Esophagus squamous epithelium (tissue), 5 donors: ENCODE measurements at places on chromosomes 12 and 14.

- no peak for DNase-seq
Measured at GRCh38 chr12:114131824-114132223, 165.7 kb upstream of the RBM19 start.

- DNase-seq = no peak
Measured at GRCh38 chr14:99141236-99141635, 130.8 kb downstream of the BCL11B start.

- DNase-seq = no peak
Measured at GRCh38 chr12:98533723-98534251, 18.4 kb downstream of the TMPO start.

GRCh38 chr12:78864403-78864869 lies at the start of gene SYT1:
Gene SYT1 (plus strand): TSS chr12:78864774.
- DNase-seq = no peak

DNA sequence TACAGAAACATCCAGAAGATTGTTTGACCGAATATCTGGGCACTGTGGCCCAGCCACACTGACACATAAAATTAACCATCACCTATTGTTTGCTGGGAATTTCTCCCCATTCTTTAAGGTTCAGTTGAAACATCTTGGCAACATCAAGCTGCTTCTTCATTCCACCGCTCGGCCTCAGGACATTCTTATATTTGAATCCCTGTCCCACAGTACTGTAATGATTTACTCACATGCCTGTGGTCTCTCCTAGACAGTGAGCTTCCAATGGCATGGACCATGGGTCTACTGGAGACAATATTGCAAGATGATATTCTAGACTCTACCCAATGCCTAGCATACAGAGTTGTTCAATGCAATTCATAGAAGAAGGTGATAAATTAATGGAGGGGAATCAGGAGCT lies 56.1 kb downstream of the EMP1 start:
- no peak for DNase-seq

DNA sequence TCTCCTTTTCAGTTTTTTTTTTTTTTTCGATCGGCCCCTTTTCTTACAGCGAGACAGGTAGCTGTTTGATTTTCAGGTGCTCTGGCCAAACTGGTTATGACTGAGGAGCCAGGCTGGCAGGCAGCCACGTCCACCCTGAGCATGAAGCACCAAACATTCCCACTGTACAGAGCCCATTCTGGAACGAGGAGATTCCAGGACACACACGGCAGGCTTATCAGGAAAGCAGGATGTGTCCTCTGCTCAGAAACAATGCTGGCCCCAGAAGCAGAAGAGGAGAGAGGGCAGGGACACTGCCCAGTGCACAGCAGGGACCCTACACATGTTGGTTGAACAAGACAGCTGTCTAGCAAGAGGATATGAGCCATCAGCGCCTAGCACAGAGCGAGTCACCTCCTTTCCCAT lies 3.7 kb upstream of the KRT2 start:
- no peak for DNase-seq

DNA sequence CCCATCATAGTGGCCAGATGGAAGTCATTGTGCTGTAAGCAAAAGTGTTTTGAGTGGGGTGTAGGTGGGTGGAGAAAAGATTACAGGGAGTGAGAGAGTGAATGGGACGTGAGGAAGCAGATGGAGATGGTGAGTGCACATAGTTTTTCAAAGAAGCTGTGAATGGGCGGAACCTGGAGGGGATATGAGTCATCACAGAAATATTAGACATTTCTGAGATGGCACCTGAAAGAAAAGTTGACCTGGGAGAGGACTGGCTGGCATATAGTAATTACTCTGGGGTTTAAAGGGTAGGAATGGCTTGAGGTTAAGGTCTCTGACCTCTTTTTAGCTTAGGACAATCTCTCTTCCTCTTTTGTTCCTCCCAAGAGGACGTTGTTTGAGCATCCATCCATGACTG lies 50.5 kb downstream of the ANO4 start:
- no peak for DNase-seq

DNA sequence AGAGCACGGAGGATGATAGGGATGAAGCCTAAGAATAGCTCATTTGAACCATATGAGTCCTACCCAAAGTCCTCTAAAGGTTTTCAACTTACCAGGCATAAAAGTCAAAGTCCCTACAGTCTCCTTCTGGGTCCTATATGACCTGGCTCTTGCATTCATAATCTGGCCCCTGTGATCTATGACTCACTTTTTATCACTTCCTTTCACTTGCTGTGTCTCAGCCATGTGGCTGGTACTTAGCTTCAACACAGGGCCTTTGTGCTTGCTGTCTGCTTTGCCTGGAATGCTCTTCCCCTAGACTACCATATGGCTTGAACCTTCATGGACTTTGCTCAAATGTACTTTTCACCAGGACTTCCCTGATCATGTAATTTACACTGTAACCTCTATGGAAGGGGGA lies 137.6 kb upstream of the TMTC1 start:
- DNase-seq = no peak

- no peak for DNase-seq
Measured at GRCh38 chr12:1815814-1816729, 4.3 kb upstream of the LRTM2 start.

DNA sequence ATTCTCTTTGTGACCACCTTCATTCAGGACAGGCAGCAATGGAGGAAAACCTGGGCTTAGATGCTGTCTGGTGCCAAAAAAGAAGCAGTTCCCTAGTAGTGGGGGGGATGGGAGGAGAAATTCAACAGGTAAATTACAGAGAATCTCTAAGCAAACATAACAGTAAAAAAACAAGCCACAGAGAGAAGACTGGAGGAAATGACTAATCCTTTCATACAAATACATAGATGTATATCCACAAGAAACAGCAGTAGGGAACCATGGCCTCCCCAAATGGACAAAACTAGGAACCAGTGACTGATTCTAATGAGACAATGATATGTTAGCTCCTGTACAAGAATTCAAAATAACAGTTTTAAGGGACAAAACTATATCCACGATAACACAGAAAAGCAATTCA lies 513.0 kb downstream of the NAV3 start:
- DNase-seq = no peak

DNA sequence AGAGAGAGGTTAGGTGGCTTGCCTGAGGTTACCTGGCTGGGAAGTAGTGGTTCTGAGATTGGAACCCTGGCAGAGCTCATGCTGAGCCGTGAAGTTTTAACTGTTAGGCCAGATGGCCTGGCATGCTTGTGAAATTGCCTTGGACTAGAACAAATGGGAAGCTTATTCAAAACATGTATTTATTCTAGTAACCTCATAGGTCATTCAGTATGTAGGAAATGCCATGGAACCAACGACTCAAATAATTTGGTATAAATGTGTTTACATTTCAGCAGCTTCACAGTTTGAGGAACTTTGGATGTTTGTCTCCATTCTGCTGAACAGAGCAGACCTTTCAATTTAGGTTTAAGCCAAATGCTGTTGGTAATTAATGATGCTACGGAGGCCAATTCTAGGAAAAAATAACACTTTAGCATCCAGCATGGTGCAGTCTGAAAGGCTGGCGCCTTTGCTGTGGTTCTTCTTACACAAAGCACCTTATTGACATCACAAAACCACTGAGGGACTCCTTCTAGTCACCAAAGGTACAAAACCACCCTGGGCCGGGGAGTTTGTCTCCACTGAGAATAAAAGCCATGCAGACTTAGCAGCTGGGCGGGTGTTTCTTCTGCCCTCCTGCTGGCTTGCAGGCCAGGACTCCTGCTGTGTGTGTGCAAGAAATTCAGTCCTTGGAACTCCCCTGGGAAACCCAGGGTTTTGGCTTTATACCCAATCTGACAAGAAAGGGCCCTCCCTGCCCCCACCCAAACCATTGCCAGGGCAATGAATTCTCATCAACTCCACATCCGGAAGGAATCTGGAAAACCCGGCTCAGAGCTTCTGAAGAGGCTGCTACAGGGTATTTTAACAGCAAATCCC lies 64.2 kb downstream of the ELK3 start:
- DNase-seq = no peak

- DNase-seq = no peak
Measured at GRCh38 chr14:89382901-89383845, 33.9 kb downstream of the FOXN3 start.

- no peak for DNase-seq
Measured at GRCh38 chr12:128994856-128995255, 141.6 kb downstream of the GLT1D1 start.

DNA sequence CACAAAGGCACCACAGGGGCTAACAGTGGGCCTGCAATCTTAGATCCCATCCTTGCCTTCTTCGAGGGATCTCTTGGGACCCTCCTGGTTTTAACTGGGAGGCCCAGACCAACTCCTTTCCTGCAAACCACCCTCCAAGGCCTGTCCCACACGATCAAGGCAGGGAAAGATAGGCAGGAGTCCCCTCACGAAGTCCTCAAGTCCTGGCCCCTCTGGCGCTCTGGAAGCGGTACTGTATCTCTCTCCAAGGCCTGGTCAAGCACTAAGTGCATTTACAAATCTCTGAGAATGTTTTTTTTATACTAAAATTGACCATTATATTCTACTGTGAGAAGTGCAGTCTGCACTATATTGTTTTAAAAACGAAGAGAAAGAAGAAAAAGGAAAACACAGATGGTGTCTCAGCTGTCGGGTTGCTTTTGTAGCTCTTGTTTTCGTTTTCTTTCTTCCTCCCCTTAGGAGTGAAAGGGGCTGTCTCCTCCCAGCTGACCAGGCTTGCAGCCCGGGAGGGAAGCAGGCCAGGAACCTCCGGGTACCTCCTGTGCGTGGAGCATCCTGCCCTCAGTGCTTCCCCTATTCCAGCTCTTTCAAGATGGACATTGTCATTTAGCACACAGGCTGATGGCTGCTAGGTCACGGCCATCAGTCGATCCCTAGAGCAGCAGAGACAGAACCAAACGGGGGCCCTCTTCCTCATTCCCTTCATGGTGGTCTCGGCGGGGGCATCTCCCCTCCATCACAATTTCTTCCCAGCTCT lies 56.7 kb downstream of the FAM222A start:
- DNase-seq = no peak

GRCh38 chr14:81222126-81222525 lies 1.4 kb upstream of the GTF2A1 start:
- no peak for DNase-seq

DNA sequence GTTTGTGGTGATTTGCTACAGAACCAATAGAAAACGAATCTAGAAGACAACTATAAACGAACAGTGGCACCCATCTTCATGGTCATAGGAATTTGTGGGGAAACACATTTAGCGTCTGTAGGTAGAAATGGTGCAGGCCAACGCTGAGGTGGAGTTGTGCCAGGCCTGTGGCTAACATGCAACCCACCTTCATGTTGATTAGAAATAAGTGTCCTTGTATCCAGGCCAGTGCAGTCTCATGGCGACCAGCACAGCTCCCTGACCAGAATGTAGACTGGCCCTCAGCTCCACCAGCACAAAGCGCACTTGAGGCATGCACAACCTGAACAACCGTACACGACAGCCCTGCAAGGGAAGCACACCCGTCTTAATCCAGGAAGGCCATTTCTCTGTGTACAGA lies 187.0 kb downstream of the TMEM132D start:
- DNase-seq = no peak

DNA sequence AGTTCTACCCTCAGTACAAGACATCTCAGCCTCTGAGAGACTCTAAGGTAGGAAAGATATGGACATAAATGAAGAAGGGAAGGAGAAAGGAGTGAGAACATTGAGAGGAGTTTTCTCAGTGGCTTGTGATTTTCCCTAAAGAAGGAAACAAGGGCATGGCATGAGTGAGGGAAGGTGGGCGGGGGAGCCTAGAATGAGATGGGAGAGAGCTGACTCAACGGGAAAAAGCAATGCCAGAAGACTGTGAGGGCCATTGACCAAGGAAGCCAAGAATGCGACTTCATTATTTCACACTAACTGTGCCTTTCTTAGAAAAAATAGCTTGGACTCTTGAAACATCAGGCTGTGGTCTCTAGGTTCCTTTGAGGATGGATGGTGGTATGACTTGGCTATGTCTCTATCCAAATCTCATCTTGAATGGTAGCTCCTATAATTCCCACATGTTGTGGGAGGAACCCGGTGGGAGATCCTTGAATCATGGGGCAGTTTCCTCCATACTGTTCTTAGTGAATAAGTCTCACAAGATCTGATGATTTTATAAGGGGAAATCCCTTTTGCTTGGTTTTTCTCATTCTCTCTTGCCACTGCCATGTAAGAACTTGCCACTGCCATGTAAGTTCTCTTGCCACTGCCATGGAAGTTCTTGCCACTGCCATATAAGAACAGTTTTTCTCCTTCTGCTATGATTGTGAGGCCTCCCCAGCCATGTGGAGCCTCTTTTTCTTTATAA lies 279.6 kb downstream of the NUAK1 start:
- no peak for DNase-seq

DNA sequence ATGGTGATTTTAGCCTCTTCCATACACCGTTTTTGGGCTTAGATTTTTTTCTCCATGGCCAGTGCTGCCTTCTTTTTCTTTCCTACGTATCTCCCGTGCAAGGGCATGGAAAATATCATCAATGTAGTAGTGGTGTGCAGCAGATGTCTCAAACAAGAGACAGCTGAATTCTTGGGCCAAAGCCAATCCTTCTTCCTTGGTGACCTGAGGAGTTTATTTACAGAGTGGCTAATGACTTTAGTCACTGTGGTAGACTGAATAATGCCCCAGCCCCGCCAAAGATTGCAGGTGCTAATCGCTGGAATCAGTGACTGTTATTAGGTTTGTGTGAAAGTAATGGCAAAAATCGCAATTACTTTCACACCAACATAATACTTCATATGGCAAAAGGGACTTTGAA lies 235.5 kb upstream of the NOS1 start:
- DNase-seq = no peak

DNA sequence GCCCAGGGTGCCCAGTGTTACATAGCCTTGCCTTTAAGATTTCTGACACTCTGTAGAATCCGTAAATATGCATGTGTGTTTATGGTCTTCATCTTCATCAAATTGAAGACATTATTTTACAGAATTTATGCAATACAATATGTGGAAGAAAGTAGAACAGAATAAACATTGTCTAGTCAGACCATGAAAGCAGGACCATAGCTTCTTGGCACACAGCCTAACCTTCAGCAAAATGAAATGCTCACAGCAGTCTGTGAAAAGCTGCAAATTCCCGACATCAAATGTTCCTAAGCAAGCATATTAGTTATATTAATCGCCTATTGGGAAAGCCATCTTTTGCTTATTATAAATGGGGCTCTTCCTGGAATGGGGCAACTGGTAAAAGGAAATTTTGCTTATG lies 111.3 kb upstream of the GARIN2 start:
- DNase-seq = no peak

GRCh38 chr14:50778721-50779483 lies 52.1 kb downstream of the NIN start:
- DNase-seq = no peak

GRCh38 chr14:84228702-84229101 lies 1301.2 kb upstream of the FLRT2 start:
- no peak for DNase-seq

GRCh38 chr12:92363295-92364146 lies 217.9 kb upstream of the BTG1 start:
- no peak for DNase-seq

DNA sequence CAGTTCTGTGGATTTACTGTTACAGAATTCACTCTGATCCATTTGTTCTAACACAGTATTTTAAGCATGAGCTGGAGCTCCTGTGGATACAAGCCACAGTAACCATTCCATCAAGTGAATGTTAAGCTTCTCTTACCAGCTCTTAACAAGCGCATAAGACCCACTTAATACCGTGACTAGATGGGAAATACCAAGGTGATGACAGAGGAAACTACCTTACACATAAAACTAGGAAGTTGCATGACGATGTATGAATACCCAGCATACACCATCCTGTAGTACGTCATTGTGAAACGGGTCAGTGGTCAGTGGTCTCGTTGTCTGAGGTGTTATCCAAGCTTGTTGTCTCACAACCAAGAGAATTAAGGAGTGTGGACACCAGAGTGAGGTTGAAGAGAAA lies 2.0 kb upstream of the GALC start:
- no peak for DNase-seq

- no peak for DNase-seq
Measured at GRCh38 chr12:95134085-95134484, 60.7 kb upstream of the NR2C1 start.
